LNCaP clone FGC (cell line): ENCODE measurements at places on chromosomes 12 and 14.

GRCh38 chr12:47881826-47882427 lies 22.9 kb downstream of the VDR start:
- DNase-seq, result no peak

DNA sequence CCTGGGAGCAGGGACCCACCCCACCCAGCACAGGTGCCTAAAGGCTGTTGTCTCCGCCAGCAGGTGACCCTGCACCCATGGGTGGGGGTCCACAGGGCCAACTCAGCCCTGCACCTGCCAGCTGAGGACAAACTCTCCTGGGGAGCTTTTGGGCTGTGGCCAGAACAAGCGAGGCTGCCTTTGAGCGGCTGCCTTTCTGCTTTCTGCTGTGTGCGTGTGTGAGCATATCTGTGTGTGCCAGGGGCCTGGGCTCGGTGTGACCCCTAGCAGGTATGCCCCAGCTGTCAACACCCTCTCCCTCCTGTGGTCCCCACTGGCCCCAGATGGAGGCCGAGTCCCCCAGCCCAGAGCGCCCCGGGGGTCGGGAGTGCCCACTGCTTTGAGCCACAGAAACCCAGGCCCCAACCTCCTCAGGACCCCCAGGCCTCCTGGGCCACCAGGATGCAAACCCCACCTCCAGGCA lies 25.9 kb upstream of the GPR132 start:
- DNase-seq, result no peak

GRCh38 chr12:100528471-100529127 lies 44.9 kb upstream of the GAS2L3 start:
- no peak for DNase-seq

GRCh38 chr14:33567023-33567728 lies 383.7 kb downstream of the EGLN3 start:
- DNase-seq, result no peak

GRCh38 chr14:74846968-74847665 lies 28.8 kb downstream of the PROX2 start:
- no peak for DNase-seq

- DNase-seq, result no peak
These were observed 2.2 kb upstream of the RPAP3 start for GRCh38 chr12:47707905-47708543.

DNA sequence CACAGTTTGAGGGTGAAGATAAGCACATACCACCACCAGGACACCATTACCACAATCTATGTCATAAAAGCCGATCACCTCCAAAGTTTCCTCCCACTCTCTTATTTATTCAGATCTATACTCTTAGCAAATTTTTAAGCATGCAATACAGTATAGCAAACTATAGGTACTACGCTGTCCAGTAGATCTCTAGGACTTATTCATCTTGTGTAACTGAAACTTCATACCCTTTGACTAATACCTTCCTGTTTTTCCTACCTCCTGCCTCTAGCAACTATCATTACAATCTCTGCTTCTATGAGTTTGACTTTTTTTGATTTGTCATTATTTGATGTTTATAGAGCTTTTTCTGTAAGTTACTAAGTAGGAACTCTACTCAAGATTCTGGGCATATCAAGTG lies 84.5 kb upstream of the MANSC4 start:
- DNase-seq, result no peak

DNA sequence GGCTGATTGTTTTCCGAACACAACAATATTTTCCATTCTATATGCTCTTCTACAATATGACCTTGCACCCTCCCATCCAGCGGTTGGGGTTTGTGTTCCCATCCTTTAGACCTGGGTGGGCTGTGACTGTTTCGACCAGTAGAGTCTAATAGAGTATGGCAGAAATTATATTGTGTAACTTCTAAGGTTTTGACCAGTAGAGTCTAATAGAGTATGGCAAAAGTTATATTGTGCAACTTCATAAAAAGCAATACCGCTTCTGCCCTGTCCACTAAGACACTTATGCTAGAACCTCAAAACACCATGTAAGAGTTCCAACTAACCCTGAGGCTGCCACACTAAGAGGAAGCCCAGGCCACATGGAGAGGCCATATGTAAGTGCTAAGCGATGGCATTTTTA lies 719.7 kb upstream of the TBX3 start:
- no peak for DNase-seq

- DNase-seq, result no peak
These were observed 7.9 kb downstream of the GSC start for GRCh38 chr14:94761997-94762377.

- no peak for DNase-seq
These were observed 143.7 kb downstream of the ASCL4 start for GRCh38 chr12:107917912-107918800.

GRCh38 chr14:56581041-56581727 lies 1.6 kb downstream of the TMEM260 start:
- no peak for DNase-seq

GRCh38 chr14:66405158-66405557 lies 81.0 kb upstream of the CCDC196 start:
- no peak for DNase-seq

GRCh38 chr12:112102127-112102526 lies 6.5 kb downstream of the NAA25 start:
- no peak for DNase-seq

DNA sequence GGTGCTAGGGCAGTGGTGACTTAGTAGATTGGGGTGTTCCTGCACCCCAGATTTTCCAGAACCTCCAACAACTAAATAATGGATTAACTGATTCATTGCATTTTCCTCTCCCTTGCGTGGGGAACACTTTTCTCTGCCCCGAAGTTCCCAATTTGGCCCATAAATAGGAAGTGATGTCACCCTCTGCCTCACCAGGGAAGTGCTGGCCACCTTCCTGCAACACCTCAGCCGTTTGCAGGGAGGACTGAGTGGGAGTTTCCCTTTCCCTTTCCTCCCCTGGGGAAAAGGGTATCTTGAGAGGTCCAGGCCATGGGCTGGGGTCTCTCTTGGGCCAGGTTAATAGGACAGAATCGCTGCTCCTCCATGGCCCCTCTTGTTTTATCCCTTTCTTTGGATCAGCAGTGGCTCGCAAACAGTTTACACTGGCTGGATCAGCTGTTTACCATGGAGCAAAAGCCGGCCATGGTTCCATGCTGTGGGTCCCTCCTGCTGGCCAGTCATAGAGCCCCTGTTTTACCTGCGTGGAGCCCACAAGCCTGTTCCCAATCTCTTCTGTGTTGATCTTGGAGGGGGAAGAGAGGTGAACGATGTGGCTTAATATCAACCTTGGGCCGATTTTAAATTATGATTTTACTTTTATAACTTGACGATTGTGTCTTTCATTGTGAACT lies 91.6 kb upstream of the VRK1 start:
- DNase-seq, result no peak

GRCh38 chr14:96038920-96039632 lies at the start of gene C14orf132:
C14orf132 (plus strand) TSS chr14:96039362; CDS start chr14:96039501, 139 bp downstream.
- DNase-seq, result no peak
